Natural killer cell treated with Interleukin-12 subunit alpha and Interleukin-12 subunit beta and Interleukin-15 and Interleukin-18, amount 100 ng/mL, for 72 hours (primary cell): ENCODE measurements at places on chromosomes 3 and 15.

DNA sequence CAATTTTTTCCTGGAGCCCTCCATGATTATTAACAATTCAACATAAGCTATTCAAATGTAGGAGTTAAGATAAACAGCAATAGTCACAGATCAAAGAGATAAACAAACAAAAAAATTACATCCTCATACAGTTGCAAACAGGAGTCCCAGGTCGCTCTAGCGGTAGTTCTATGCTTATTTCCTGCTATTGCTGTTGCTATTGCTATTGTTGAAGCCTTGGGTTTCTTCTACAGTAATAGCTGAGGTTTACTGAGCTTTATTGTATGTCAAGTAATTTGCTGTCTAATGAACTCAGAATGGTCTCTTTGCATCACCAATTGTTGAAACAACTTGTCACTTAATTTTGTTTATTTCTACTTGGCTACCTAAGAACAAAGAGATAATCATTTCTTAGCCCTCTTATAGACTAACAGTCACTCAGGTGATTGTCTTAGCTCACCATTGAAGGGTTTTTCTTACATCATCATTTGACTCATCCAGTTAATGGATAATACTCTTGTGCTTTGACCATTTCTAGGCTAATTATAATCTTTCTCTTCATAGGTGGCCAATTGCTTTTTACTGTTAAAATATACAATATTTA, 654.6 kb downstream of the MECOM start:
- no peak for DNase-seq

GRCh38 chr3:126753191-126754160, 49.4 kb downstream of the CHCHD6 start:
- DNase-seq = peak; percentile 2

DNA sequence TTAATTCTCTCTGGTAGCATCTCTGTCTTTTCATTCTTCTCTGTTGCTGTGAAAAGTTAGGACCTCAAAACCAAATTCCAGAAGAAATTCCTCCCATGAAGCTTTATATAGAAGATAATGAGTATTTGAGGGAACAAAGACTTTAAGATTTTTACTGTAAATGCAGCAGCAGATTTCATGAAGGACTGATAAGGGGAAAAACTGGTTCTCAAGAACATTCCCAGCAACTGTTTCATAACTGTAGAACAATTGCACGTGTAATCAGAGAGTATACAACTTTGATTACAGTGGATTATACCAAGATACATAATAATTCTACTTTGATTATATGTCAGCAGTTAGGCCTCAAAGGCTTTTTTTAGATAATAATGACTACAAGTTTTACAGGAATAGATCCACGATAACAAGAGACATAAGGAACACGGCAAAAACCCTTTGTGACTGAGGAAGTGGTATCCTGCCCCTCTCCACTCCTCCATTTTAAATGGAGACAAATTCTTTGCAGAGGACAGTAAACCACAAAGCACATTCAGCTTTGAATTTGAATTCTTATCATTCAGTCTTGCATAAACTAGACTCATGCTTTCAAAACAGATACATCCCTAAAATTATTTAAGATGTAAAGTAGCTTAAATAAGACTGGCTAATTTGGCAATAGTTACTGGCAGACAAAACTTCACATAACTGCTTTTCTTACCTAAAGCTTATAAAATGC, 42.9 kb upstream of the DIPK2A start:
- no peak for DNase-seq

DNA sequence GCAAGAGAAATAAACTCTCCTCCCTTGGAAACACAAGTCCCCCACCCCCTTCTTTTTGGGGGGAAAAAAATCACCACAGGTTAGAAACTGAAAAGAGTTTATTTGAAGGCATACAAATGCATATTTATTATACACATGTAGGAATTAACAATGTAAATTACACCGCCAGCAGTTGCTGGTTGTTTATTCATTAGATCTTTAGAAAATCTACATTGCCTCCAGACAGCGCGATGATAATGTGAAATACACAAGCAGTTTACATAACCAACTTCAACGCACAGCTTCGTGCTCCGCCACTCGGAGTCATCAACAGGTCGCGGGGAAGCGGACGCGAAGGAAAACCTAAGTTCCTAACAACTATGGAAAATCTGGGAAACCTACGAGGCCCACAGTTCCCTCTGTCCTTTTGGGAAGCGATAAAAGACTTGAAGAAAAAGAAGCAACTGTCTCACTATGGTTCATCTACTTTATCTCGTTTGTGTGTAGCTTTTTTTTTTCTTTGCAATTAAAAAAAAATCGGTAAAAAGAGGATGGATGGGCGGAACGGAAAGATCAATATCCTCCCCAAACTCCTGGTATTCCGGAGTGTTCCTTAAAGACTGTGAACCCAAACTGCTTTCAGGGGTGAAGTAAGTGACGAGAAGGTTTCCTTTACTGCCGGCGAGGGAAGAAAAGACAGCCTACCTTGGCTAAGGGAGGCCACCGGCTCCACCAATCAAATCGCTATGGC, 8.4 kb upstream of the FOXB1 start:
- no peak for DNase-seq

DNA sequence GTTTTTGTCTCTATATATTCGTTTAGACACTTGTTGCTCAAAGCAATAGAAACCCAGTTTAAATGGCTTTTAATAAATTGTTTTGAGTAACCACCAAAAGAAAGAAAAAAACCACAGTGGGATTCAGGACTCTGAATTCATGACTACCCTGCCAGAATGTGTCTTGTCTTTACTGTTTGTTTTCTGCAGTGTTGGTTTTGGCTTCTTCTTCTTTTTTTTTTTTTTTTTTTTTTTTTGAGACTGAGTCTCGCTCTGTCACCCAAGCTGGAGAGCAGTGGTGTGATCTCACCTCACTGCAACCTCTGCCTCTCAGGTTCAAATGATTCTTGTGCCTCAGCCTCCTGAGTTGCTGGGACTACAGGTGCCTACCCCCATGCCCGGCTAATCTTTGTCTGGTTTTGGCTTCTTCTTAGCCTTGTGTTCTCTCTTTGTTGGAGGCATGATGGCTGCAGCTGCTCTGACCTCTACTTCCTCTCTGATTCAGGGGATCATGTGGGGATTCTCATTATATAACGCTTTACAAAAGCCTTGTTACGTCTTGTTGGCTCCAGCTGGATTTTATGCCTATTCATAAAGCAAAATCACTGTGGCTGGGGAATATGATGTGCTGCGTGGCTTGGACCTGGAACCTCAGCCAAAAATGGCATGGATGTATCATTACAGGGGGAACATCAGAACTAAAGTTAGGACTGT, 54.0 kb downstream of the PLS1 start:
- DNase-seq = no peak

GRCh38 chr3:133294253-133294652, 105.6 kb upstream of the BFSP2 start:
- DNase-seq = no peak

- no peak for DNase-seq
Observed at GRCh38 chr15:65404186-65404872, 18.4 kb downstream of the IGDCC4 start.
